ENCODE measurements at places on chromosomes 12 and 14.

DNA sequence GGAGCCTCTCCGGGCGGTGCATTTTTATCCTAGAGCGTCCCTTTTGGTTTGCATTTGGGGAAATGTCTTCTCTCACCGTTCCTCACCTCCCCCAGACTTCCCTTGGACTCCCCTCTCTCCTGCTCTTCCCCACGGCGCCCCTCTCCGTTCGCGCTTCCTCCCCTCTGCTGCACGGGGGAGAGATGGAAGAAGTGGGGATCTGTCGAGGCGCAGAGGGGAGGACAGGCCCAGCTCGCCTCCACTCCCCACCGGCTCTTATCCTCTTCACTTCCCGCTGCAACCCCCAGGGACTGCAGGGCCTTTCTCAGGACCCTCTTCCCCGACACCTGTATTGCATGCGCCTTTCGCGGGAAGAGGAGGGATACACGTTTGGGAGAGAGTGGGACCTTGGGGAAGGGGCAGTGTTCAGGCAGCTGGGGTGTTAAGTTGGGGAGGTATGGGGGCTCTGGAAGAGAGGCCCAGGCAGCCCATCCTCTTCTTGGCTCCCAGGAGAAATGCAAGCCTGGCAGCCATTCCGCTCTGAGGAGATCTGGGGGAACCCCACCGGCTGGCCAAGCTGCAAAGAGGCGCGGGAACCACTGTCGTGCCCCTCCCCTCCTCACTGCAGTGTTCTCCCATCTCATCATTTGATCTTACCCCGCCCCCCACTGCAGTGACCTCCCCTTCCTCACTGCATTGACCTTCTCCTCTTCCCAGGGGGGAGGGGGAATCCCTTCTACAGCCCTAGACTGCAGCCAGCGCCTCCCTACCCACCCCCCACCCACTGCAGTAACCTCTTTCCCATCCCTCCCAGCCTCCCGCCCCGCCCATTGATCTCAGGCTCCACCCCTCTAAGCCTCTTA, 788 bp downstream of the ENO2 start:
- DNase-seq: no peak

GRCh38 chr12:28463396-28463795, 273.1 kb downstream of the CCDC91 start:
- no peak for DNase-seq

DNA sequence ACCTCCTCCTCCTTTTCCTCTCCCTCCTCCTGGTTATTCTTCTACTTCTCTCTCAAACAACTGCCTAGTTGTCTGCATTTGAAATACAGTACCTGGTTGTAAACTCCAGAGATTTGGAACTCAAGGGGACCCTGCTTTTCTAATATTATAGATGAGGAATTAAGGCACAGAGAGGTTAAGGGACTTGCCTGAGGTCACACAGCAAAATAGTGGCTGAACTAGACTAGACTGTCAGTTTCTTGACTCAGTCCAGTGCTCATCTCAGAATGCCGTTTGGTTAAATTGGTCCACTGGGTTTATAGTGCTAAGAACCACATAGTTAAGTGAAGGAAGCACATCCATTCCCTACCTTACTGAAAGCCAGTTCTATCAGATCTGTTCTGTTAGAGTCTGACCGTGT, 105.9 kb upstream of the VASH1 start:
- DNase-seq: no peak

GRCh38 chr12:50263832-50264231, 19.5 kb downstream of the LIMA1 start:
- no peak for DNase-seq

GRCh38 chr12:89253488-89253887, 98.8 kb downstream of the DUSP6 start:
- no peak for DNase-seq

DNA sequence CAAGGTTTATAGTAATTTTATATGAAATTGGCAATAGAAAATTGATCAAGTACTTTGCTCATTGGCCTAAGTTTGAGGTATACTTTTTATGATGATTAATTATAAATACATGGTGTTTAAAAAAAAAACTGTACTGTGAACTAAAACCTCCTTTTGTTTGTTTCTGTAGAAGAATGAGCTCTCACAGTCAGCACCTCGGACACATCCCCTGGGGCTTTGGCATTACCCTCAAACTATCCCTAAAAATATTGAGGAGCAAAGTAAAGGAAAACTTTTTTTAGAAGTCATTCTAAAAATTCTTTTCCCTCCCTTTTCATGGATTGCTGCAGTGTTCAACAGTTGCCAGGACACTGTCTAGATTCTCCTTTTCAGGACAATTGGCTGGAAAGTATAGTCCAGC, 183.6 kb downstream of the FBXL14 start:
- DNase-seq: no peak

DNA sequence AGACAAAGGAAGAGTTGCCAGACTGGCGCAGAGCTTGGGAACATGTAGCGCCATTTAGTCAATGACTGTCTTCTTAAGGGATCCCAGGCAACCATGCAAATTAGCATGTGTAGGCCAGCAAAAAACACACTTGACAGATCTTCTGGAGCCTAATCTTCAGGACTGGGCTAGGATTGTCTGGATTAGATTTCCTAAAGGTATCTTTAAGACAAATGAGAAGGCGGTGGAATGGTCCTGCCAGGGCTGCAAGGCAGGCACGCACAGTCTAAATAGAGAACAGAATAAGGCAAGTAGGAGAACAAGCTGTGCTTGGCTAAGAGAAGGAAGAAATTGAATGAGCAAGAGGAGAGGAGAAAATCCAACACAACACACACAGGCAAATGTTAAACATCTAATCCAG, 80.0 kb downstream of the CIT start:
- no peak for DNase-seq

DNA sequence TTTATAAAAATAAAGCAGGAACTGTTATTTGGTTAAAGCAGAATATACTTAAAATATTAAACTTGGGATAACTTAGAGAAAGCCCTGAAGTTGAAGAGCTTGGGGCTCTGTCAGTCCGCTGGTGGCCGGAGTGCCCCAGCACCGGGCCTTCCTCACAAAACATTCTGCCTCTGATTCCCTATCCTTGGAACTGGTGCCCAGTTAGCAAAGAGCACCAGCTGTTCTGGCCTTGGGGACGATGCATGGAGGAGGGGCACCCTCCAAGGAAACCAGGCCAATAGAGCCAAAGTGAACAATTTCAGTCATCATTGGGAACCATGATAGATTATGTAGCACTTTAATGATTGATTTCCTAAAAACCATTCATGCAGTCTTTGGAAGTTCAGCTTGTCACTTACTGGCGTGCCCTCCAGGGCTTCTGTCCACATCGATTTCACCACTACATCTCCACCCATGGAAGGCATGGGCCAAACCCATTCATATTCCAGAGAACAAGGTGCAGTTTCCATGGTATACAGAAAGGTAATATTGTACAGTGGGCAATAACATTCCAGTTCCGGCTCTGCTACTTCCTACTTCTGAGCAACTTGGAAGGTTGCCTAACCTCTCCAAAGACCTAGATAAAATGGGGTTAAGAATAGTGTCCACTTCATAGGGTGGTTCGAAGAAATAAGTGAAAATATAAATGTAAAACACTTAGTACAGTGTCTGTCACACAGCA, 145.9 kb downstream of the ETV6 start:
- no peak for DNase-seq

DNA sequence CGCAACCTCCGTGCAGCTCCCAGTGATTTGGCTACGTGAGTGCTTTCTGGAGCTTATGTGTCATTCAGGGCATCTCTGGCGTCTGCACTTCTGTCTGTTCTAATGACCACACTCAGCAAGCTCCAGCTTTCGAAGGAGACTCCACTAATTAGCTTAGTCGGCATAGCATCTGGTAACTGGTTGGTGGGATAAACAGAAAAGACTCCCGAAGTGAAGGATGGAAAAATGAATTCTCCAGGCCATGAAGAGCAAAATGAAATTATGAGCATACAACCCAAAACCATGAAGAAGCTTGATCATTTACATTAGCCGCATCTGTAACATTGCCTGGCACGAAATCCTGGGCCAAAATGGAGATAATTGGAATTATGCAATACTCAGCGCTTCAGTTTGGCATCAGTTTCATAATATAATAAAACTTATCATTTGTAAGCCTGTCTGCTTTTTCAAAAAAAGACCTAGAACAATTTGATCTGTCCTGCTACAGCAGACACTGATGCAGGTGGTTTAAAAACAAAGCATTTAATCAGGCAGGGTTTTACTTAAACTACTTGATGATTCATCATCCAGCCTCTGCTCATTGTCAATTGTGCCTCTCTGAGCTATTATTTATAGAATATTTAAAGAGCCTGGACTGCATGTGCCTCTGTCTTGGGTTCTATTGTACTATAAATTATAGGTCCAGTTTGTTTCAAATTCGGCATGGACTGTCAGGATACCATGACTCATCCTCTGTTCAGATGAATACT, 87.4 kb downstream of the SYT1 start:
- DNase-seq: no peak

GRCh38 chr12:65728848-65729793, 95.2 kb upstream of the HMGA2 start:
- DNase-seq: no peak

- DNase-seq: no peak
Observed at GRCh38 chr12:39490500-39491282, 47.8 kb upstream of the KIF21A start.

GRCh38 chr14:67722293-67722692, 20.6 kb downstream of the RDH12 start:
- no peak for DNase-seq

DNA sequence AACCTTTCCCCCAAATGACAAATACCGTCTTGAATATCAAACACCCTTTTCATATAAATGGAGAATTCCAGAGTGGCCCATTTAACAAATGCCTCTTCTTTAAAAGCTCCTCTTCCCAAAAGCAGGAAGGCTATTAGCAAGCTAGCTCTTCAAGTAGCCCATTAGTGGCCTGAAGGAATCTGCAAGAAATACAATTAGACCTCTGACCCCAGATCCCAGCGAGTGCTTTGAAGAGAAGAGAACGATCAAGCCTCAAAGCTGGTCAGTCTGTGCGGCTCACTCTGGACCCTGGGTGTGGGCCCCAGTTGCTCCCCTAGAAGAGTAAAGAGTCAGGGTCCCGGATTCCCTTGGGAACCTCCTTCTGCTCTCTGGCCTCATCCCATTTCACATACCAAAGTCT, 325.6 kb downstream of the NUAK1 start:
- DNase-seq: no peak

DNA sequence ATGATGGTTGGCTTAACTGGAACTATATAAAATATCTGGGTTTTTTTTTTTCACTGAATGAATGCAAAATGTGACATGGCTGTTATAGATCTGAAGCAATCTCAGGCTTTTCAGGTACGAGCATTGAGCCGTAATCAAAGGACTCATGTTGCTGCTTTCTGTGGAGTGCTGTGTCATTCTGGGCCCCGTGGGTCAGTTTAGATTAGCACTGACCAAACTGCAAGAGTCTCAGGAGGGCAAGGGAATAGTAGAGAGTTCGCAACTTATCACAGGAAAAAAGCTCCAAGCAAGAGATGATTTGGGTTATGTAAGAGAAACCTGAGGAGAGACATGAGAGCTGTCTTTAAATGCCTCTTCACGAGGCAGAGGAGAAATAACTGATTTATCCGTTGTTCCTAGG, 59.1 kb downstream of the UBR7 start:
- no peak for DNase-seq

DNA sequence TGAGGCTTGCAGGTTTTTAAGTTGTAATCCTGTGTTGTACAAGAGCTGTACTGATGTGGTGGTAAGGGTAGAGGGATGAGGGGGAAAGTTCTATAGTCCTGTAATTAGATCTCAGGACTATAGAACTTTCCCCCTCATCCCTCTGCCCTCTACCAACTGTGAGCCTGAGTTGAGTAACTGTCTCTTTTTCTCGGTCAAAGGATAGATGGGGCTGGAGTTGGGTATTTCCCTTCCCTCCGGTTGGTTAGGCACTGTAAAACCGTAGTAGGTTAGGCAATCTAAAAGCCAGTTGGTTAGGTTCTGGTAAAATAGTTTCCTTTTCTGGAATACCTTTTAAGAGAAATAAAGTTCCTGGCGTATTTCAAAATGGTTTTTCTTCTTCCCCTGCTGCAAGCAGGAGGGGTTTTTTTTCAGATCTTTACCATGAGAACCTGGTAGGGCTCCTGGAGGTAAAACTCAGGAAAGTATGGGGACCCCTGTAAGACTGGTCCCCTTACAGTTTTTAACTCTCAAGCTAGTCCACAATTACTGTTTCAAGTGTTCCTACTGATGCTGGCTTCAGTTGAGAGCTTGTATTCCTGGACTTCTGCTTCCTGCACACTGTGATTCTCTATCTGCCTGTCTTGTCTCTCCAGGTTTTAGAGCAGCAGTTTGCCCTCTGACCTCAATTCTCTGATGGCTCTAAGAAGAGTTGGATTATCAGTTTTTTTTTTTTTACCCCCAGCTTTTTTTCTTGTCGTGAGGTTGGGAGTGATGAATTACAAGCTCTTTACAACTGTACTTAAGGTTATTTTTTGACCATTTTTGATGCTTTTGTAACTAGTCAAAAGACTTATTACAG, 58.7 kb downstream of the FUT8 start:
- no peak for DNase-seq

DNA sequence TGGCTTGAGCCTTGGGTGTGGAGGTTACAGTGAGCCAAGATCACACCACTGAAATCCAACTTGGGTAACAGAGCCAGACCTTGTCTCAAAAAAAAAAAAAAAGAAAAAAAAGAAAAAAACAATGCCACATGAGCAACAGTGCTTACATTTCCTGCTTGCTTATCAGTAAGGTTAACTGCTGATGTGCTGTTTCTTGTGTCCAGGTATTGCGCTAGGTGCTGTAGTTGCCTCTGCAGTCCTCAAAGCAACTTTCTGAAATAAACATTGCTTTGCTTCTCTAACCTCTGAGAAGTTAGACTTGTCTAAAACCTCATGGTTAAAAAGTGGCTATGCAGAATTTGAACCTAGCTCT, 24.7 kb downstream of the RNF34 start:
- DNase-seq: no peak

GRCh38 chr14:22837750-22838538, 1.6 kb downstream of the MMP14 start:
- no peak for DNase-seq

- DNase-seq: no peak
Observed at GRCh38 chr12:2051700-2052621, 826 bp upstream of the CACNA1C start.

DNA sequence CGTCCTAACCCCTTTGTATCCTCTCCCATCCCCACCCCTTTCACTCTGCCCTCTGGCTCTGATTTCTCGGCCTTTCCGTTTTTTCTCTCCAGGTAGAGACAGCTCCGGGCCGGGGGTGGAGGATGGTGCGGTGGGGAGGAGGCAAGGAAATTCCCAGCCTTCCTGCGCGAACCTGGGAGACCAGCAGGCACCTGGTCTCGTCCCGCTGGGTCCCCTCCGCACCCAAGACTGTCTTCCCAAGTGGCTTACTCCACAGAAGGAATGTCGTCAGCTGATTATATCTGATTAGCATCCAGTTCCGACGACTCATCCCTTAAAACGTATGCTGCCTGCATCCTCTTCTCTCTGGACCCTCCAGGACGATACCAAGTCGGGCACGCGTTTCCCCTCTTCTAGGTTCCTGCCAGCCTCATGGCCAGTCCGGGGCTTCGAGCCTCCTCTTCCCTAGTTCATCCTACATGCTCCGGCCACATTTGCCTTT, 42.2 kb upstream of the CAPRIN2 start:
- DNase-seq: no peak

GRCh38 chr12:26935636-26936378, 2.0 kb downstream of the INTS13 start:
- DNase-seq: no peak

GRCh38 chr14:102396521-102396920, 33.8 kb downstream of the TECPR2 start:
- DNase-seq: no peak

All from cortex of kidney (tissue), 1 donor.